ENCODE measurements at places on chromosomes 11 and 22.

DNA sequence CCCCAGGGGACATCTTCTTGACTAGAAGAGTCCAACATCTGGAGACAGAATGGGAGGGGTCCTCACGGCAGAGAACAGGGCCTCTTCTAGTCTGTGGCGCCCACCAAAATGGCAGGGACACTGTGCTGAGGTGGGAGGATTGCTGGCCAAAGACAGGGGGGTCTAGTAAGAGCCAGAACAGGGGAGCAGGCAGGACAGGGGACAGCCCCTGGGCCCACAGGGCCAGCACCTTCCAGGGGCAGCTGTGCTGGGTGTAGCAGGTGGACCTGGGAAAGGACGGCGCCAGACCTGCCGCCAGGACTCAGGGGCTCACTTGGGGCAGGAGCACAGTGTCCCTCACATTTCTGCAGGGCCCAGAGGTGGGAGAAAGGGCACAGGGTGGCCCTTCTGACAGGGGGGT lies 858 bp upstream of the APOBEC3A start:
- DNase-seq = no peak

DNA sequence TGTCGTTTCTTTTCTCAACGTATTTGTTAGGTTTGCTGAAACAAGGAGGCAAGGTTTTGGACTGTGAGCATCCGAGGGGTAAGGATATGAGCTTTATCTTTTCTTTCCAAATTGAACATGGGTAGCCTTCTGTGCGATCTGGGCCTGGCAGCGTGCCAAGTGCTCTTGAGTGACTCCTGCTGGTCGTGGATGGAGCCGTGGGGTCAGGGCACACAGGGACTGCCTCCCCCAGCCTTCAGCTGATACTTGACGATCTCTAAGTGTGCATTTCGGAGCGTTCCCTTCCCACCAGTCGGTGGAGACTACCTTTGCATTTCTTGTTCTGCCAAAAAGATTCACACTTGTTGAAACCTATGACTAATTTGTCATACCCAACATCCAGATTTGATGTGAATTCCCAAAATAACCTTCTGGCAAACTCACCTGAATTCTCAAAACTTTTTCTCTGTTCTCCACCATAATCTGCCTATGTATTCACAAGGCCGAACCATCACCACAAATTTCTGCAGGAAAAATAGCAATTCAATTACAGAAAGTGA lies 40.1 kb upstream of the CLMP start:
- DNase-seq = no peak

- DNase-seq = no peak
These were observed 80.2 kb downstream of the PRR5L start for GRCh38 chr11:36376009-36376887.

DNA sequence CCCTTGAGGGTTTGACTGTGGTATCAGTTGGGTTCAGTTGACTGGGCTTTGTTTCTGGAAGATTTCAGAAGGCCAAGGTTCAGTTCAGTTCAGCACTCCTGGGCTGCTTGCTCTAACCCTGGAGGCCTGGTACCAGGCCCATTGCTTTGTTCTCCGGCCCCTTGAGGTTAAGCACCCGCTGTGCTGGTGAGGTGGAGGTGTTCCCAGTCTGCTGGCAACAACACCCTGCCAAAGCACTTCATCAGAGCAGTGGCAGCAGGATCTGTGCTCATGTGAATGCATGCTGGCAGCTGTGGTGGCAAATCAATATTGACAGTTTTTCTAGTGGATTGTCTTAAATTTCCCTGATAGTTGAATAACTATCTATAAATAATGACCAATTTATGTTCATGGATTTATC lies 3.8 kb upstream of the SCGB1D1 start:
- DNase-seq = no peak

DNA sequence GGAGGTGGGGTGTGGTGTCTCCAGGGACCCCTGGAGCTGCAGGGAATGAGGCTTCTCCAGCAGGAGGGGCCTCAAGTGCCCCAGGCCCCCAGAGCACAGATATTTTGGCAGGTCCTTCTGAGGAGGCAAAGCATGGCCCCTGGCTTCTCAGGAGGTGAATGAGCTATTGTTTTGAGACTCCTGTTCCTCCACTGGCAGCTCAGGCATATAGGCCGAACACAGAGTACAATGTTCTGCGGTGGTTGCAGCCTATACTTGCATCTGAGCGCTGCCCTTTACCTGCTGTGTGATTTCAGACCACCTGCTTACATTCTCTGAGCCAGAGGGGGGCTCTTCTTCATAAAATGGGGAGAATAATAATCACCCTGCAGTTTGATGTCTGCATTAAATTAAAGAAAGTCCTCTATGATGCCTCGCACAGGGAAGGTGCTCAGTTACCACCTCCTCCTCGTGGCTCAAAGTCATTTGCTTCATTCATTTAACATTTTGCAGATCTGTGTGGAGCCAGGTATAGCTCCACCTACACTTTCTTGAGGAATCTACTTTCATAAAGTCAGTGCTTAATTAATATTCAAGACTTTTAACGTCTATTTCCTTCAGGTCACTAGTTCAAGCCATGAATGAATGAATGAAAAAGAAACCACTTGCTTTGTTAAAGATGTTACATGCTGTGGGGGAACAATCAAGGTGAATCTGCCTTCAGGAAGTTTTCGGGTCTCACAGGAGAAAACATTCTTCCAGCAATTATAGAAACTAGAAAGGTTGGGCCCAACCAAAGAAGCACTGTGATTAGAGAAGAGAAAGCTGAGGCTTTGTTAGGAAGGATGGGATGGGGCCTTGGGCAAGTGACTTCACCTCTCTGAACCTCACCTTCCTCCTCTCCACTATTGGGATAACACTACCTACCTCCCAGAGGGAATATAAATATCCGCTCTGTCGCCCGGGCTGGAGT lies 68.4 kb downstream of the ADAMTS15 start:
- no peak for DNase-seq

DNA sequence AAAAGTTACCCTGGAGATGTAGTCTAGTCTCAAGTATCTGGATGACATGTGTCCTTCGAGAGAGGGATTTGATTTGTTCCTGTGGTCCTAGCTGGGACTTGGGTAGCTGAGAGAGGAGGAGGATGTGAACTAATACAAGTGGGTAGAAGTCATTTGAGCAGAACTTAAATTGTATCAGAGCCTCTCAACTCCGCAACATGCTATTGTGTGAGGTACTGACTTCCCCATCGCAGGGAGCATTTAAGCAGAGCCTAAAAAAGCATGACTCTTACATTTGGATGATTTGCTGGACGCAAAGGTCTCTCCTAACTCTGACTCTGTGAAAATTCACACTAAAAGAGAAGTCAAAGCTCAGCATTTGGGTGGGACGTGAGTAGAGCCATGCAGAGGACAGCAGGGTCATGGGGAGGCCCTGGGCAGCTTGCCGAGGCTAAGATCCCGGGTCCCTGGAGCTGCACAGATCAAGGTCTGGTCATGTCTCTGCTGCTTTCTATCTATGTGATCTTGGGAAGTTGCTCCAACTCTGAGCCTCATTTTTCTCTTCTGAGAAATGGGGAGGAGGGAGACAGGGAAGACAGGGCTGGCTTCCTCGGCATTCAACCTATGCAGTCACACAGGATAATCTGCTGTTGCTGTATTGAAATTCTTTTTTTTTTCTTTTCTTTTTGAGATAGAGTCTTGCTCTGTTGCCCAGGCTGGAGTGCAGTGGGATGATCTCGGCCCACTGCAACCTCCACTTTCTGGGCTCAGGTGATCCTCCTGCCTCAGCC lies 44.9 kb downstream of the CD82 start:
- DNase-seq = no peak

DNA sequence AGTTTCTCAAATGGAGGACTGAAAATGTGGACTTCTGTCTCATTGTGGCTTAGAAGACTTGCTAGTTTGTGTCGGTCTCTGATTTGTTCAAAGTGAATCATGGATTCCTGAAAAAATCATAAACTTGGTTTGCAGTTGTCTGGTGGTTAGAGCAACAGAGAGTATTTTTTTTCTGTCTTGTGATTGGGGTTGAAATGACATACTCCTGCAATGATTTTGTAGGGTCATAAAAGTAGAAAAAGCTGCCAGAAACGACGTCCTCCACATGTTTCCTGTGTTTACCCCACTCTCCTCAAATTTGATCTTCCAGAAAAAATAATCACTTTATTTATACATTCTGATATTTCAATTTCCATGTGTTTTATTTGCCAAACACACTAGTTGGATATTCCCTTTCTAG lies 219.2 kb upstream of the PGR start:
- no peak for DNase-seq

DNA sequence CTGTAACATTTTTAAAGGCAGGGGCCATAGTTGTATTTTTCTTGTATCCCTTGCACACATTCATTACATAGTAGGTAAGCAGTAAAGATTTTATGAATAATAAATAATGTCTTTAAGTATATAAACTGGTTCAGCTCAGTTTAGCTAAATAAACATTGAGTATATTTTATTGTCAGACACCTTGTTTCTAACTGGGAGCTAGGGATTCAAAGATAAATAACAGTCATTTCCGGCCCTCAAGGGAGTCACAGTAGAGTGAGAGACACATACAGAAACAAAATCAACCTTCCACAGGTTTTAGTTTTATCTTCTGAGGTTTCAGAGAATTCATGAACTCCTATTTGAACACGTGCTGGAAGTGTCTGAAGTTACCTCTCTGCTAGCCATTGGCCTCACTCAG lies 760.2 kb downstream of the DLG2 start:
- DNase-seq = no peak

- DNase-seq = no peak
These were observed 75.2 kb downstream of the RTL6 start for GRCh38 chr22:44422746-44423380.

GRCh38 chr11:130945896-130946295 lies 29.6 kb upstream of the SNX19 start:
- DNase-seq = no peak

DNA sequence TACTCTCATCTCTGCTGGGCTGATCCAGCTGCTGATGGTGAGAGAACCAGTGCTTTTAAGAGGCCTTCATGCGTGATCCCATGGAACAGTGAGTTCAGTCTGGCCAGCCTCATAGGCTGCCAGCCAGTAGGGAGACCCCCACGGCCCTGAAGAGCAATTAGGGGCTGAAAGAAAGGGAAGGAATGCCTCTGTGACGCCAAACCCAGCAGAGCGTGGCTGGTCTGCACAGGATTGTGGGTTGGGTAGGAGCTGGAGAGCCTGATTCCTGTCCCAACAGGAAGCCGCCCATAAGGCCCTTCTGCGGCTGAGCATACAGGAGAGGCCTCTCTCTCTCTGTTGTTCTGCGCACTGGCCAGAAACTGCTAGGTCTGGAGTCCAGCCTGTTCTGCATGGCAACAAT lies 181.5 kb upstream of the E2F8 start:
- no peak for DNase-seq

- no peak for DNase-seq
These were observed 361.3 kb upstream of the MTNR1B start for GRCh38 chr11:92607969-92608722.

GRCh38 chr22:25485626-25486545 lies 78.6 kb upstream of the GRK3 start:
- DNase-seq = peak; percentile 31

GRCh38 chr11:72083414-72083813 lies 2.8 kb downstream of the LRRC51 start:
- no peak for DNase-seq

GRCh38 chr11:7170431-7170830 lies 81.3 kb upstream of the SYT9 start:
- DNase-seq = no peak

DNA sequence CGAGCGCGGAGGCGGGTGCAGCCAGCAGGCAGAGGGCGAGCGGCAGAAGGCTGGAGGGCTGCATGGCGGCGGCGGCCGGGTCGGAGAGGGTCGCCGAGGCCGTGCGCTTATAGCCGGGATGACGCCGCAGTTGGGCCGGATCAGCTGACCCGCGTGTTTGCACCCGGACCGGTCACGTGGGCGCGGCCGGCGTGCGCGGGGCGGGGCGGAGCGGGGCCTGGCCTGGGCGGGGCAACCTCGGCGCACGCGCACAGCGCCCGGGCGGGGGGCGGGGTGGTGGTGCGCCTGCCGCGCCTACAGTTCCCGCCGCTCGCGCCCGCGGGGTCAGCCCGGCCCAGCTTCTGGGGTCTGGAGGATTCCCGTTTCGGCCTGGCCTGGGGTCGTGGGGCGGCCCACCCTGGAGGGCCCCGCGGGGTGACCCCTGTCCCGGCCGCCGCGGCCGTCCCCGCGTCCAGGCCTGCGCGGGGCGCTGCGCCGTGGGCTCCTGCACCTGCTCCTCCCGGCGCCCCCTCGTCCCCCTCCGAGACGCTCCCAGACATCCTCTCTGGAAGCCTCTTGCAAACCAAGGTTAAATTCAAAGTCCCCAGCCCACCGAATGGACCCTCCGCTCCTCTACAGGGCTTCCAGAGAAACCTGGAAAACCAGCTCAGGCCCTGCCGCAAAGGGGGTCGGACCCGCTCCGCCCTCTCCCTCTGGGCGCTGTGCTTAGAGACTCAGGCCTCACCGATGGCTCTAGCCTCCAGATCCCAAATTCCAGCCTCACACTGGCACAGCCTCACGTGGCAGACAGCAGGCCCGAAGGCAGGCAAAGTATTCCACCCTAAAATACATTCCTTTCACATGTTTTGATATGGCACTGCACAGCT lies at the start of gene CTSD:
Gene CTSD, minus strand, starts transcription at position 132 of the 866 bp plus-strand sequence. Its CDS starts 68 bp downstream, at position 64.
- peak; percentile 84 for DNase-seq

- DNase-seq = no peak
These were observed at the start of gene MCAM for GRCh38 chr11:119316729-119317591. Gene MCAM, minus strand, starts transcription at chr11:119317130. Its CDS starts 29 bp downstream, at chr11:119317101.
